Left lung (tissue), 14 donors: ENCODE measurements at places on chromosomes 16 and 17.

DNA sequence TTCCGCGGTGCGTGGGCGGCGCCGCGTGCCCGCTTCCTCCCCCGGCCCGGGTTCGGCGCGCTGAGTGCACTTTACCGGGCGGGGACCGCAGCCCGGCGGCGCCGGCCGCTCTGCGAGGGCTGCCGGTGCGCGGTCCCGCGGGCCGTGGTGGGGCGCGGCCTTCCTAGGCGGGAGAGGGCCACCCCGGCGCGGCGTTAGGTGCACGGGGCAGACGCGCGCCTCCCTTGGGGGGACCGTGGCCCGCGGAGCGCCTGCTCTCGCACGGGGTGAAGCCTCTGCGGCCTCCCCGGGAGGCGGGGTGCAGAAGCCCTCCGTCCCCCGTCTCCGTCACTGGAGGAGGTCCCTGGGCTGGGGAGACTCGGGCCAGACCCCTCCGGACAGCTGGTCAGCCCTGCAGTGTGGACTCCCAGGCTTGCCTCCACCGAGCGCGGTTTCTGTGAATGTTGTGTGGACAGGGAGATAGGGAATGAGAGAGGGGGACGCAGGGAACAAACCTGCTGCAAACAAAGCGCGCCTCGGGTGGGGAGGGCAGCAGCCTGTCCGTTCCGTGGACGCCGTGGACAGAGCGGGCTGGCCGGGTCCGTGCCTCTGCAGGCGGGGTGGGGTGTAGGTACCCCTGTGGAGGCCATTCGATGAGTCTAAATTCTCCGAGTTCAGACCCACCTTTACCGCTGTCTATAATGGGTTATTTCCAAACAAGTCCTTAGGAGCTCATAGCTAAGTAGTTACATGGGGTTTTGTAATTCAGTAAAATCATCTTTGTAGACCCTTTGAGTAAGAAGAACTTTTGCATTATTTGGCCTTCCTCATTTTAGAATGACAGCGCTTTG is 721 bp downstream of the TBCD start:
- DNase-seq, result no peak

- DNase-seq, result no peak
Observed at GRCh38 chr16:71966932-71967331, 33.3 kb downstream of the PKD1L3 start.

DNA sequence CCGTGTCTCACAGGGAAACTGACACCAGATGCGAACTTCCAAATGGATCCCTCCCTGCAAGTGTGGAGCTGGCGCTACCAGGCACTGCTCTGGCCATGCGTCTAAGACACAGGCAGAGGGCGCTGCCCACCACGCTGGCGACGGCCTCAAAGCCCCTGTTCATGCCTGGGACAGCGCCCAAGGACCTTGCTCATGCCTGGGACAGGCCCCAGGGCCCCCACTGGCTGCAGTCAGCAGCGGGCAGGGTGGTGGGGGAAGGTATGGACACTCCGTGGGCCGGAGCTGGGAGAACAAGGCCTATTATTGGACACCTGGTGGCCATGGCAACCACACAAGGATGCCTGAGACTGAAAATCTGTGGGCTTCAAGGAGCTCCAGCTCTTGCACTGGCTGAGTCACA is 8.8 kb downstream of the ZG16B start:
- peak; percentile 64 for DNase-seq

DNA sequence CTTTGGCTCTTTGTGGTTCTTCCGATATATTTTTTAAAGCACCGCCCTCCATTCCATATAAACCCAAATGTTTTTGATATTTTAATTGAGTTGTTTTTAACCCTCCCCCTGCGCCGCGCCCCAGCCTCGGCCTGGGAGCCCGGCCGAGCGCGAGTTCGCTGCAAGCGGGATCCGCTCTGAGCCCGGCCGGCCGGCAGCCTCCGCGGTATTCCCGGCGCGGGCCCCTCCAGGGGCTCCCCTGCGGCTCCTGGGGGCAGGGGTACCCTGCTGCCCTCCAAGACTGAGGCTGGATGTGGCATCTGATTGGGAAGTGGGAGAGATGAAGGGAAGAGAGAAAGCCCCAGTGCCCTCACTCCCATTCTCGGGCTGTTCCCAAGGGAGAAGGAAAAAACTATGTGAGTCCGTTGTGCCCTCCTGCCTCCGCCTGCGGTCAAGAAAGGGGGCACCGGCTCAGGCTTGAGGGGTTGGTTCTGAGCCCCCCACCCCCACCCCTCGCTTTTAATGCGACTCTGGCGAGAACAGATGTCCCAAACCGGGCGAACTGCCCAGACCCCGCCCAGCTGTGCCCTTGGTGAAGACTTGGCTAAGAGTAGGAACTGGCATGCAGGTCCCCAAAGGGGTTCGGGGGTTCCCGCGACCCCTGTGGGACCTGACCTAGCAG is 8.6 kb downstream of the NEUROD2 start:
- DNase-seq, result no peak

- DNase-seq, result no peak
Observed at GRCh38 chr16:97822-98221, 19.8 kb downstream of the MPG start.

GRCh38 chr17:31286587-31286986 is 10.5 kb downstream of the OMG start:
- no peak for DNase-seq

- no peak for DNase-seq
Observed at GRCh38 chr16:67299269-67299668, 19.9 kb downstream of the PLEKHG4 start.

DNA sequence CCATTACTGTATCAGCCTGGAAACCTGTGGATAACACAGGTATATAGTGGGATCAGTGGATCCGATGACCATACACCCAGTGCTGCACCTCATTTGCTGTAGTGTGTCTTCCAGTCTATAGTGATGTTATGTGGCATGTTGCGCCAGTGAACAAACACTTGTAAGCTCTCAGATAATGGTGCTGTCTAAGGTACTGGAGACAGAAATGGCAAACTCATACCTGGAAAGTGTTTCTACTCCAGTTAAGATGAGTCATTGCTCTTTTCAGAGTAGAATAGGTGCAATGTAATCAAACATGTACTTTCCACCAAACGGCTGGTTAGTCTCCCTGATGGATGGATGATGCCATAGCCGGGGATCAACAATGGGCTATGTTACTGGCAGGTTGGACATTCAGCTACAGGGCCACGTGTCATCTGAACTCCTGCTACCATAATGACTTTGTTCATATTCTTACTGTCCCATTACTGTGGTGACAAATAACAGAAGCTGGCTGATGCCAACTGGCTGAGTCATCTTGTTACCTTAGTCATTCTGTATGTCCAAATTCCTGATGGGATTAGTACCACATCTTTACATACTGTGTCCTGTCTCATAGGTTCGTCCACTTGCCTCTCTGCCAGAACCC is 6.3 kb downstream of the CCL11 start:
- DNase-seq, result no peak

DNA sequence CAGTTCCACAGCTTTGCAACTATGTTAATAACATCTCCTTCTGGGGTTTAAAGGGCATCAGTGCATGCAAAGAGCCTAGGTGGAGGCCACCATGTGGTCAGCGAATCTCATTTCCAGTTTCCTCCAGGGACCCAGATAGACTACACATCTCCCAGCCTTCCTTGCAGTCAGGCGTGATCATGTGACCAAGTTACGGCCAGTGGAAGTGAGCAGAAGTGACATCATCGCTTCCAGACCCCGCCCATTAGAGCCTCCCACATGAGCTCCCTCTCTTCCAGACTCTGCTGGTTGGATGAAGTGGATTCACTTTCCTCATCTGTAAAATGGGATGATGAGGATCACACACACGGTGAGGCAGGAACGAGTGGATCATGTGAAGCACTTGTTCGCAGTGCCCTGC is 27.4 kb upstream of the KDM8 start:
- no peak for DNase-seq

GRCh38 chr16:30063893-30064728 is 1.4 kb upstream of the ALDOA start:
- DNase-seq, result no peak

DNA sequence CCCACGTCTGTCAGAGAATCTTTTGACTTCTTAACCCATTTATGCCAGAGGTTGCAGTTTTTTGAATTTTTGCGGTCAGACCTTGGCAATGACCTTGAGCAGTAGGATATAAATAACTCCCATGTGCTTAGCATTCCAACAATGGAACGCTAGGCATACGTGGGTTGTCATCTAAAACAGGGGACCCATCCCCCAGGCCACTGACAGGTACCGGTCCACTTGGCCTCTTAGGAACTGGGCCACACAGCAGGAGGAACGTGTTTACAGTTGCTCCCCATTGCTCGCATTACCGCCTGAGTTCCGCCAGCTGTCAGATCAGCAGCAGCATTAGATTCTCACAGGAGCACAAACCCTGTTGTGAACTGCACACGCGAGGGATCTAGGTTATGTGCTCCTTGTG is 76.8 kb upstream of the LGALS9 start:
- DNase-seq, result no peak

GRCh38 chr17:63652106-63652505 is 29.9 kb downstream of the MAP3K3 start:
- no peak for DNase-seq
